ENCODE measurements at places on chromosomes 6 and 20.

- no peak for DNase-seq
These were observed 109.4 kb upstream of the ARMC2 start for GRCh38 chr6:108738684-108739416.

- no peak for DNase-seq
These were observed 79.6 kb downstream of the ADAT2 start for GRCh38 chr6:143370812-143371370.

- no peak for DNase-seq
These were observed 138.0 kb upstream of the ARID1B start for GRCh38 chr6:156639009-156639721.

DNA sequence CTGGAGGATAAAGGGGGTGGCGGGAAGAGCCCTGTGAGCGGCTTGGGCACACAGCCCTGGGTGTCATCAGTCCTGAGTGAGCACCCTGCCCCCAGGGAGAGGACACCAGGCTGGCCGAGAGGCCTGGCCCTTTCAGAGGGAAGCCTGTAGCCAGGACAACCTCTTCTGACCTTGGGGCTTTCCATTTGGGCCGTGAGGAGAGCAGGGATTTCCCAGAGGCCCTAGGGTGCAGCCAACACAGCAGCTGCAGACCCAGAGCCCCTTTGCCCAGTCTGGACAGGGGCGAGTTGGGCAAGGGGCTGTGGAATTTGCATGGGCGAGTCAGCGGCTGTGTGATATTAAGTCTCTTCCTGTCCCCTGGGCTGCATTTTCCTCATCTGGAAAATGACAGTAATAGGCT lies 6.3 kb downstream of the MAP1LC3A start:
- no peak for DNase-seq

DNA sequence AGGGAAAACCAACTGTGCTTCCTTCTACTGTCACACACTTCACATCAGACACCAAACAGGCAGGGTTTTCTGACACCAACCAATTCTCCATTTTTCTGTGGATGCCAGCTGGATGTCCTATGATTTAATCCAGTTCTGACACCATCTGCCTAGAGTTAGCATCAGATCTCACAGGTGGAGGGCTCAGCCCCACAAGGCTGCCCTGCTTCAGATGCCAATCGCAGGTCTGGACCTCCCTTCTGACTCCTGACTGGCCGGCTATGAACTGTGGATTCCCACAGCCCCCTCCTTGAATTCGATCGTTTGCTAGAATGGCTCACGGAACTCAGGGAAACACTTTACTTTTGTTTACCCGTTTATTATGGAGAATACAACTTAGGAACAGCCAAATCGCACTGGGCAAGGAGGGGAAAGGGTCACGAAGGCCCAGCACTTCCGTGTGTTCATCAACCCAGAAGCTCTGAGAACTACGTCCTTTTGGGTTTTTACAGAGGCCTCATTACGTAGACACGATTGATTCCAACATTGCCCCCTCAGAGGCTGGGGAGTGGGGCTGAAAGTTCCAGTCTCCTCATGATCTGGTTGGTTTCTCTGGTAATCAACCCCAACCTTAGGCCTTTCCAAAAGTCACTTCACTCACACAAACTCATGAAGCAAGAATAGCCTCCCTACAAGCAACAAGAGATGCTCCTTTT lies 25.4 kb upstream of the MAS1 start:
- no peak for DNase-seq

DNA sequence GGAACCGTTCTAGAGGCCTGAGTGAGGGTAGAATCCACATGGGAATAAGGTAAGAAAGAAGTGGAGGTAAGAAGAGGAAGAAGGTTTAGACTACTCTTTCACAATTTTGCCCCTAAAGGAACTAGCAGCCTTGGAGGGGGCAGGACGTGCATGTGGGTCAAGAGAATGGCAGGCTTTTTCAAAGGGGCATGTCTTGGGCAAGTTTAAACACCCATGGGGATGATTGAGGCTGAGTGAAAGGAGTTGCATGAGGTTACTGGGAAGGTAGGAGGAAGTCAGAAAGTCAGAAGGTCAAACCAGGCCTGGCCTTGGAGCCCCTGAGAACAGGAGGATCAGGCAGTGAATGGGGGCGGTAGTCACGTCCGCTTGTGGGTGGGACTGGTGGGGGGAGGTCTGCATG lies 10.2 kb downstream of the ADA start:
- no peak for DNase-seq

- no peak for DNase-seq
These were observed 219.0 kb downstream of the CDC5L start for GRCh38 chr6:44606504-44606903.

- DNase-seq, result no peak
These were observed 48.0 kb upstream of the BCLAF1 start for GRCh38 chr6:136337606-136338005.

DNA sequence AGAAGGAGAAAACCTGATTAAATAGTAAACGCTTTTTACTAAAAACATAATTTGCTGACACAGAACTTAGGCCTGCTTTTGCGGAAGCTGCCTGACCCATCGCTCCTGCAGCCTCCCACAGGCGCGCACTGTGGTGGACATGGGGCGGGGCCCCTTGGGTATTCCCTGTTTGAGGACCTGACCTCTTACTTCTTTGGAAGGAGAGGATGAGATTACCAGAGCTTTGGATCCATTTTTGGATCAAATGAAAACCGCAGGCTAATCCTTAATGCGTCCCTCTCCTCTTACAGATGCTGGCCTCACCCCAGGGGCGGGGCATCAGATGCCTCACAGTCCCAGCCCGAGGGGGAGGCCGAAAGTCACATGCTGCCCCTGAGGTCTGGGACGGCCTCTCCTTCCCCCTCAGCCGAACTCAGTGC lies 151.0 kb downstream of the SCML4 start:
- DNase-seq, result no peak

DNA sequence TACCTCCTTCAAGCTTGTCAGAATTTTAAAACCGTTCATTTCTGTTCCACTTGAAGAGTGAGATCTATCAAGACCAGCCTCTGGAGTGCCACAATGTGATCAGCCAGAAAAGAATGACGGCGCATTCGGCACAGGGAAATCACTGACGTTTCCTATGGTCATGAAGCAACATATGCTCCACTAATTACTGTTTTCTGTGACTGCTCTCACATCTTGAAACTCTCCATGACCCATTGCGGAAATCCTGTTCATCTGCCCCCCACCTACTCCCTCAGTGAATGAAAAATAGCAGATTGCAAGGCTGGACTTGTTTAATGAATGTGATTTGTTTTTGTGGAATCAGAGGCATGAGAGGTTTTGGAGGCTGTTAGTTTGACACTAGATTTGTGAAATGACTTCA lies 53.2 kb downstream of the SAMD5 start:
- no peak for DNase-seq

- no peak for DNase-seq
These were observed 67.9 kb upstream of the E2F3 start for GRCh38 chr6:20333721-20334269.

GRCh38 chr6:44006123-44006871 lies 121.0 kb downstream of the MRPL14 start:
- no peak for DNase-seq

- DNase-seq, result no peak
These were observed 108.7 kb downstream of the FYN start for GRCh38 chr6:111764238-111765175.

GRCh38 chr6:127902933-127903332 lies 2.1 kb upstream of the THEMIS start:
- no peak for DNase-seq

GRCh38 chr6:53378208-53378607 lies 29.5 kb upstream of the ELOVL5 start:
- DNase-seq, result no peak

DNA sequence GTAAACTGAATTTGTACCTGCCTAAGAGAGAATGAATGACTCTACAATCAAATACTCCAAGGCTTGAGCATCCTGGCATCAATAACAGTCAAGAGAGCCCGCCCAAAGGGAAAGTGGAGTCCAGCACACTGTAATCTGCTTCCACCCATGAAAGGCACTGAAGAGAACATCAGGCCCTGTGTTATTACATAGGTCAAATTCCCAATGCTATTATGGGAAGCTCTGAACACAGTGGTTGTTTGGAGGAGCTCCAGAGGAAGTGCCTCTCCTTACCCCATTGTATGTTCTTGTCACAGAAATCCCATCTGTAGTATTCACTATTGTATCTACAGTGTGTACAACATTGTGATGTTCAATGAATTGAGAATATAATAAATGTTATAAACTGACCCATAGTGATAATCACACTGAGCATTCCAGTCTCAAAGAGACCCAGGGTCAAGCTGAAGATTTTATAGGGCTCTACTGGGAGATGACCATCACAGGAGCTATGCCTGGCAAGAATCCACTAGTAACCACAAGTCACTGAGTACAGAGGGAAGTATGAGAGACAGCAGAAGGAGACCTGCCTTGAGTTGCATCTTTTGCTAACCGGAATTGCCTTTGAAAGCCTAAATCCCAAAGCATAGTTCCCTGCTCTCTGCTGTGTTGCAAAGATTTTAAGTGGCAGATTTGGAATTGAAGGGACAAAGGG lies 446.7 kb downstream of the GJA1 start:
- DNase-seq, result no peak

DNA sequence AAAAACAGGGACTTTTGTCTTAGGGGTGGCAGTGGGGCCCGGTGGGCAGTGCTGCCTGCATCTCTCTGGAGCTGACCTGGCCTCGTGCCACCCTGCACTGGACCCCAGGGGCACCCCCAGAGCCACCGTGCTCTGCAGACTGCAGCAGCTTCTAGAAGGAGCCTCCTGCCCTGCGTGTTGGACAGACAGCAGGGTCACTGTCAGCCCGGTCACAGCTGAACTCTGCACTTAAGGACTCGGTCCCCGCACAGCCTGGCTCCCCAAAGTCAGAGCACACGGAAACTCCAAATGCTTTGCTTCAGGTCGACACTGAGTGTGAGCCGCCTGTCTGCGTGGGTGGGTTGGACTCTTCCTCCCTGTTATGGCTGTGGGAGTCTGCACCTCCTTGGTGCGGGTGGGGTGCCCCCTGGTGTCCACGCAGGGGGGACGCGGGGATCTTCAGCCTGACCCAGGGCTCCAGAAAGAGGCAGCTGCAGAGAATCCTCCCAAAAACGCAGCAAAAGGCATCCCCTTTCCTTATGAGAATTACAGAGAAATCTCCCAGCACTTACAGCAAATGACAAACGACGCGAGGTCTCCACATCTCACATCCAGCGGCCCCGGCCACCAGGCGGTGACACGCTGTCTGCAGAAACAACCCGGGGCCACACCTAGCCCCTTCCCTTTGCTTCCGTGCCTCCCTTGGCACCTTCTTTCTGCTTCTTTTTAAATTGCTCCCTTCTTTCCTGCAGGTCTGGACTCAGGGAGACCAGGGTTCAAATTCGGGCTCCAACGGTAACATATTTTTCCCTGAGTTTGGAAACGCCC lies 36.3 kb upstream of the DACT2 start:
- DNase-seq, result no peak

DNA sequence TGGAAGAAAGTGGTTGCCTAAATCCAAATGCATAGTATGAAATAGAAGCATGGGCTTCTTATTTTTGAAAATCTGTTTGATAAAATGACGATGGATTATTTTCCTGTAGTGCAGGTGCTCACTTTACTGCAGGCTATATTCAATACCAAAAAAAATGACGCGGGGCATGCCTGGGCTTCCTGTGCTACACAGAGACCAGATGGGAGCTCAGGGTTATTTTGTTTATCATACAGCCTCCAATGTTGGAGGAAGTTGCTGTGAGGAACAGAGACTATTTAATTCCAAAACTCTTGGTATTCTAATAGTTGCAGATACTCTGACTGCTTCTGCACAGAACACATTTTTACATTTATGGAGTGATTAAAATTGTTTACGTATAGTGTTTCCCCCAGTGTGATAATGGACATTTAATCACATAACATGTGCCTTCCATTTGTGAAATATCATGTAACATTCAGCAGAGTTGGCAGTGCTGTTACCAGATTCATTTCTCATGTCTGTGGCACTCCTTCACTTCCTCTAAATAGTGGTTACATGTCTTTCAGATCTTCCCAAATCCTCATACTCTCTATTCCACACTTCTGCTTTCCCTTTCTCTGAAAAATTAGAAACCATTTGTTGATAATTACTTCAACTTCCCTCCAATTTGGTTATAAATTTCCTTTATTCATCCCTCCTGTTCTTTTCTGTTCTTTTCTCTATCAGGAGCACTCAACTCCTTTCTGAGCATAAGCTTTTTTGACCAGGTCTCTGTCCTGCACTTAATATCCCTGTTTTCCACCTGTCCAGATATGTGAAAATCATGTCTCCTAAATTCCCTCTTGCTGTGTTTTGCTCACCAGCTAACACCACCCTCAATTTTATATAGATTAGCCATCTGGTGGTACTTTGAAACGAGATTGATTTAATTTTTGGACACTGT lies 121.6 kb downstream of the ADGRB3 start:
- DNase-seq, result no peak

DNA sequence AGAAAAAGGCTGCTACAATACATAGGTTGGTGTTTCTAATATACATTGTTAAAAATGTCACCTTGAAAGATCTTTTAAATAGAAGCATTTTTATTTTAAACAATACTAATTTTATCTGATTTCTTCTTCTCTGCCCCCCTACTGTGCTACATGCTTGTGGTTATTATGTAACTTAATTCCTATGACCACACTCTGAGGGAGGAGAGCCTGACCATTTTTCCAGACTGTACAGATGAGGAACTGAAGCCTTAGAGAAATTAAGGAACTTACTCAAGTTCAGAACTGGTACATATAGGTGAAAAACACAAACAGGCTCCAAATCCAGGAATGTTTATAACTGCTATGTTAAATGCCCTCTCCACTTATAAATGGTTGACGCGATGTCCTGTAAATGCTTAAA lies 43.4 kb upstream of the ARHGAP18 start:
- no peak for DNase-seq

DNA sequence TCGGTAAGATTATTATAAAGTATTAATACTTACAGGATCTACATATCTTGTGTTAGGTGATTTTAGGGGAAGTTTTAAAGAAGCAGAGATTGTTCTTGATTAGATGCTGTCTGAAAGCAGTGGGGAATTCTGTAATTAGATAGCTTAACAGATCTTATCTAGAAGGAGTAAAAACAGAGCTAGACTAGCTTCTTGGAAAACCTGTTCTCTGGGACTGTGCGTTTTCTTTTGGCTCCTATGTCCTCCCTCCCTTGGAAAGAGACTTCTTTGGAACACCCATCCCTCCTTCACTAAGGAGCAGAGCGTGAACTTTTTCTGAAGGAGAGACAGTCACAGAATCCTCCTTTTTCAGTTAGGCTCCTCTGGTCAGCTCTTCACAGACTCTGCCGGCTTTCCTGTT lies 83.5 kb upstream of the ZNF184 start:
- no peak for DNase-seq

- DNase-seq, result no peak
These were observed 238.1 kb downstream of the RNGTT start for GRCh38 chr6:88725111-88725975.

GRCh38 chr20:42613076-42613475 lies 576.6 kb downstream of the PTPRT start:
- no peak for DNase-seq
